A549 treated with GW870086 at 1 μM for 4 hours (cell line): ENCODE measurements at places on chromosomes 12 and 14. TPM values are rescaled to one million over a fixed set of nuclear protein-coding genes. Genes with fewer than 3 reads are reported as not detected.

The CLEC1B gene
- not detected in 5 replicates for total RNA-seq

The RNASE7 gene
- not detected in 5 replicates for total RNA-seq

The PLCZ1 gene
- not detected in 5 replicates for total RNA-seq

The PRR4 gene
- total RNA-seq, result 0.51 to 4.2 TPM (median 2.0 TPM) in 5 replicates

The RPS26 gene
- 700 to 893 TPM (median 717 TPM) in 5 replicates for total RNA-seq

The CACNA1C gene
- total RNA-seq, result 0.03 to 0.05 TPM (median 0.03 TPM) in 3 of 5 replicates, not detected in the others

The KLHDC1 gene
- total RNA-seq, result 0.16 to 0.25 TPM (median 0.21 TPM) in 4 of 5 replicates, not detected in the other

The BIN2 gene
- total RNA-seq, result 0.14 to 0.18 TPM (median 0.17 TPM) in 3 of 5 replicates, not detected in the others

The GARIN6 gene
- total RNA-seq, result not detected in 5 replicates

The STYK1 gene
- 0.15 to 0.61 TPM (median 0.30 TPM) in 5 replicates for total RNA-seq

The KRT72 gene
- not detected in 5 replicates for total RNA-seq

The SCNN1A gene
- total RNA-seq, result 12.4 to 15.8 TPM (median 13.7 TPM) in 5 replicates

The LUM gene
- 0.28 to 0.51 TPM (median 0.31 TPM) in 4 of 5 replicates, not detected in the other for total RNA-seq

The ADAM21 gene
- total RNA-seq, result 0.05 to 0.06 TPM (median 0.05 TPM) in 3 of 5 replicates, not detected in the others

The SLC39A9 gene
- 35.5 to 45.8 TPM (median 42.5 TPM) in 5 replicates for total RNA-seq

The YEATS4 gene
- 30.2 to 45.9 TPM (median 31.4 TPM) in 5 replicates for total RNA-seq

The GUCY2C gene
- 0.03 TPM in 1 of 5 replicates, not detected in the others for total RNA-seq

The UNG gene
- 81.1 to 85.2 TPM (median 82.8 TPM) in 5 replicates for total RNA-seq

The CCDC38 gene
- total RNA-seq, result 0.07 to 0.16 TPM (median 0.11 TPM) in 4 of 5 replicates, not detected in the other

The CPNE6 gene
- 0.06 to 0.16 TPM (median 0.15 TPM) in 3 of 5 replicates, not detected in the others for total RNA-seq

The MANSC4 gene
- not detected in 5 replicates for total RNA-seq

The PA2G4 gene
- 283 to 329 TPM (median 289 TPM) in 5 replicates for total RNA-seq

The ERBB3 gene
- 0.95 to 3.0 TPM (median 1.4 TPM) in 5 replicates for total RNA-seq

The TAS2R20 gene
- 0.09 to 0.21 TPM in 2 of 5 replicates, not detected in the others for total RNA-seq

The FOXG1 gene
- total RNA-seq, result 0.10 to 0.19 TPM (median 0.14 TPM) in 5 replicates

The IL26 gene
- total RNA-seq, result not detected in 5 replicates

The KERA gene
- total RNA-seq, result not detected in 5 replicates

The ATL1 gene
- total RNA-seq, result 5.1 to 6.2 TPM (median 5.6 TPM) in 5 replicates

The BICDL1 gene
- total RNA-seq, result 2.5 to 4.7 TPM (median 4.4 TPM) in 5 replicates

The TAS2R42 gene
- total RNA-seq, result not detected in 5 replicates

The GLT8D2 gene
- total RNA-seq, result 0.09 to 0.59 TPM (median 0.25 TPM) in 5 replicates

The PRKCH gene
- 4.4 to 6.5 TPM (median 5.5 TPM) in 5 replicates for total RNA-seq

The TAS2R19 gene
- total RNA-seq, result 0.15 TPM in 1 of 5 replicates, not detected in the others

The AQP6 gene
- total RNA-seq, result not detected in 5 replicates

The BATF gene
- not detected in 5 replicates for total RNA-seq

The DGKA gene
- total RNA-seq, result 17.0 to 28.7 TPM (median 21.1 TPM) in 5 replicates

The SAMD15 gene
- total RNA-seq, result 1.5 to 2.0 TPM (median 1.7 TPM) in 5 replicates
